ENCODE measurements at places on chromosomes 1 and 21.
A peak's percentile ranks its signal among the peaks of the same experiment; 100 is the strongest.

GRCh38 chr1:16720351-16721223 lies 19.7 kb upstream of the RNU1-4 start:
- no peak for DNase-seq

DNA sequence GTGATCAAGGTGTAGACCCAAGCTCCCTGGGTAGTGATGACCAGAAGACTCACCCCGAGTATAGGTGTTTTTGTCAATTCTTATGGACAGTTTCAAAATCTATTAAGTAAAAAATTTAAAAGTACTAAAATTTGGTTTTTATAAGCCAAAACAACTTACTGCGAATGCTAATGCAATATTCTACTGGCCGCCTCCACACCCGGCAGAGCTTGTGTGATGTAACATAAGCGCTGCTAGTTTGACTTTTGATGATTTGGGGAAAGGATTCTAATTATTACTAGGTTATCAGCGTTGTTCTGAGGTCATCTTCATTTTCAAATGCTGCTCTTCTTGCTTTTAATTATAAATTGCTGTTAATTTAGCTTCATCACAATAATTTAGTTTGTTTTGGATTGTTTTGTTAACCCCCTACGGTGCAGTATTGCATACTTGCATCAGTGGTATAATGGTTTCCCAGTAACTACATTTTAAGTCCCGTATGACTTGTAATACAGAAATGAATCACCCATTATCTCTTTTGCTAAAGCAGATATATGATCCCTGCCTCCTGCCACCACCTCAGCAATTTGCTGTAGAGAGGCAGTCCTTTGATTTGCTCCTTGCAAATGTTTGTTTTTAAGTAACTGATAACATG lies 178.0 kb downstream of the SDCCAG8 start:
- DNase-seq = no peak

DNA sequence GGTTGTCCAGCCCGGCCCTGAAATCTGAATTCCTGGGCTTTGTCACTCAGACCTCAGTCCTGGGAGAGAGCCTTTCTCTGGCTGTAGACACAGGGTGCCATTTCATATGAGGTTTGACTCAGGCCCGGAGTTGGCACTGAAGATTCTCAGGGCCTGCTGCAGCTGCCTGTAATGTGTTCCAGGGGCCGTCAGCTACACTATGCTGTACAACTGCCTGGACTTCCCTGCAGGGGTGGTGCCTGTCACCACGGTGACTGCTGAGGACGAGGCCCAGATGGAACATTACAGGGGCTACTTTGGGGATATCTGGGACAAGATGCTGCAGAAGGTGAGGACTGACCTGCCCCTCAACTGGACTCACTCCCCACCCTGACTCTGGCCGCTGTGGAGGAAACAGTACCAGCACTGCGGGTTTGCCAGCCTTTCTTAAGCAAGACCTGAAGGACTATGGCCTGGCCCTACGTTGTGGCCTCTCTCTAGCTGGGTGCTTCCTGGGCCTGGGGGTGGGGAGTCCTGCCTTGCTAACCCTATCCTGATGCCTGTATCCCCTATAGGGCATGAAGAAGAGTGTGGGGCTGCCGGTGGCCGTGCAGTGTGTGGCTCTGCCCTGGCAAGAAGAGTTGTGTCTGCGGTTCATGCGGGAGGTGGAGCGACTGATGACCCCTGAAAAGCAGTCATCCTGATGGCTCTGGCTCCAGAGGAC lies 18.9 kb downstream of the FAAH start:
- no peak for DNase-seq

DNA sequence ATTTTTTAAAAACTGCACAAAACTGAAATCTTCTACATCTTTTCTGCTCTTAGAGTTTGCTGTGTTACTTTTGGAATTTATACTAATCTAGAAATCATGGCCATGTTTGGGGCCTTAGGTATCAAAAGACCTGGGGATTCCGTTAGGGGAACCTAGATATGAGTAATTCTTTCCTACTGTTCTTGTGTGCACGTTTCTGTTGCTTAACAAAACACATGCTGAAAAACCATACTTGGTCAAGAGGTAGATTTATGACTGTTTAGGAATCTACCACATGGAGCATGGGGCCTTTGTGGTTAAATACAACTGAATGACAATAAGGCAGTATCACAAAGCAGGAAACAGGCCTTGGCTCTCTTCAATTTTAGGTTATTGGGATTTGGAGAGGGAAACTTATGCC lies 291.9 kb upstream of the USP25 start:
- DNase-seq = no peak

DNA sequence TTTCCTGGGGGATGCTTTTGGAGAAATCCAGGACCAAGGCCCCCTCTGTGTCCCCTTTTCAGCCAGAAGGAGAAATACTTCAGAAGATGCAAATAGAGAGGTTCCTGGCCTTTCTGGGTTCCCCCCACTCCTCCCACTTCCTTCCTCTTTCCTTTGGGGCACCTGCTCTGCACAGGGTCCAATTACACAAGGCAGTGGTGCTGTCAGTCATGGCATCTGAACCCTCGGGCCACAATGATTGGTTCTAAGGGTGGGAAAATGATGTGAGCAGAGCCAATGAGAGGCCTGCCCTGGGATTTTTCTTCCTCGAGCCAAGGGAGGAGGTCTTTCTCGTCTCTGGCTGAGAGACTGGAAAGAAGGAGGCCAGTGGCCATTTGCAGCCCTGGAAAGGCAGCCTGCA lies 282.2 kb downstream of the NPHP4 start:
- DNase-seq = no peak

GRCh38 chr1:188652678-188653077 lies 1823.9 kb downstream of the PLA2G4A start:
- DNase-seq = no peak

- no peak for DNase-seq
Observed at GRCh38 chr1:187252923-187253322, 424.2 kb downstream of the PLA2G4A start.

DNA sequence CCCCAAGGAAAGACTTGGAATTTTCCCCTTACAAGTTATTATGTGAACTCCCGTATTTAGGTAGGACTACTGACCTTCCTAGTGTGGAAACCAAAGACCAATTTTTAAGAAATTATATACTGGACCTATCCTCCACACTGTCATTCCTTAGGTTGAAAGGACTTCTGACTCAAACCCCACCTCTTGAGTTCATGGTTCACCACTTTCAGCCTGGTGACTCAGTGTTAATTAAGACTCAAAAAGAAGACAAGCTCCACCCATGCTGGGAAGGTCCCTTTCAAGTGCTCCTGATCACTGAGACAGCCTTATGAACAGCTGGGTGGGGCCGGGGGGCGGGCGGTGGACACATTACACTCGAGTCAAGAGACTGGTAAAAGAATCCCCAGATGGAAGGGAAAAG lies 113.2 kb downstream of the LRRC53 start:
- DNase-seq = no peak

GRCh38 chr1:26429721-26430120 lies 2.4 kb upstream of the DHDDS start:
- DNase-seq = no peak

DNA sequence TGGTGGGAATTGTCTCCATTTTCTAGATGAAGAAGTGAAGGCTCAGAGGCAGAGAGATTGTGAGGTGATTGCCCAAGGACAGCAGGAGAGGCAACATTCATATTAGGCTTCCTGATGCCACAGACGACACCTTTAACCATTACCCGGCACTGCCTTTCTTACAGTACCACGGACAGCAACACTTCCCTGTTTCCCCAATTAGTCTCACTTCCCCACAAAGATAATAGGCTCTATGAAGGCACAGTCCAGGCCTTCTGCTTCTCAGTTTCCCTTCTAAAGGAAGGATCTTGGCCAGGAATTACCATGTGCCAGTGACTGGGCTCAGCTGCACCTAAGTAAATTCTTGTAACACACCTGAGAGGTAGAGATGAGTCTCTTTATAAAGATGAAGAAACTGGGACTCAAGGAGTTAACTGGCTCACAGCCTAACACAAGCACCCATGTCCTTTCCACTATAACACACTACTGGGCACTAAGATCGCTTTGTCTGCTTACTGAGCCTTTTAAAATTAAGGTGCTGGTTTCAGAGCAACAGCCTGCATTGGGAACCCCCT lies 9.6 kb downstream of the IGSF9 start:
- DNase-seq = no peak

GRCh38 chr21:45539046-45539795 lies 3.0 kb downstream of the SLC19A1 start:
- DNase-seq = no peak

DNA sequence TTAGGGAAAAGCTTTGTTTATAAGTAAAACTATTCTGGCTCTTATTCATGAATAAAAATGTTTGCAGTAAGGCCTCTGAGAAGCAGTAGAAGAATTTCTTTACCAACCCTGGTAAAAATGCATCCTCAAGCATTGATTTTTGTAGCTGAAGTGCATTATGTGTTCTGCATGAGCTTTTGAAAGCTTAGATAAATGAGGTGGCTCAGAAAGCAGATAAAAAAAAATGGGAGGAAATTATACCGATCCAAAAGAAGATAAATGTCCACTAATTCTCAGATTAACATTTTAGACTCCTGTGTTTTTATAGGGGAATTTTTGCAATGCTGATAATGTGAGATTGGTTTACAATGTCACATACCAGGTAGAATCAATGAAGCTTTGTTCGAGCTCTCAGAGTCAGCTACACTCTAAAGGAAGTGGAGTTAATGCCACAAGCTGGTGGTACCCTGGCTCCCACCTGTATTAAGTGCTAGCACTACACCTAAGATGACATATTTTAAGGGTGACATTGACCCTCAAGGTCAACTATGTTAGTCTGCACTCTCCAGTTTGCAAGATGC lies 85.5 kb upstream of the SELENON start:
- no peak for DNase-seq

- no peak for DNase-seq
Observed at GRCh38 chr21:40546647-40547046, 300.3 kb downstream of the DSCAM start.

GRCh38 chr1:222680080-222680479 lies 32.2 kb downstream of the AIDA start:
- DNase-seq = no peak

GRCh38 chr1:179754041-179754624 lies 11.0 kb downstream of the FAM163A start:
- no peak for DNase-seq

GRCh38 chr1:100597061-100597741 lies 59.3 kb downstream of the GPR88 start:
- DNase-seq = no peak

GRCh38 chr1:29804181-29804899 lies 568.0 kb downstream of the PTPRU start:
- DNase-seq = no peak

- DNase-seq = no peak
Observed at GRCh38 chr1:205619376-205619775, 12.4 kb downstream of the ELK4 start.

GRCh38 chr1:6970221-6970620 lies 185.0 kb downstream of the CAMTA1 start:
- DNase-seq = no peak

GRCh38 chr1:113805639-113806038 lies 6.6 kb downstream of the RSBN1 start:
- DNase-seq = no peak

- no peak for DNase-seq
Observed at GRCh38 chr1:58812468-58812867, 28.6 kb upstream of the JUN start.

GRCh38 chr1:232776526-232777106 lies 28.6 kb upstream of the MAP10 start:
- DNase-seq = no peak

- no peak for DNase-seq
Observed at GRCh38 chr1:209176866-209177430, 406.6 kb upstream of the CAMK1G start.

GRCh38 chr1:52978045-52978444 lies 51.0 kb downstream of the SCP2 start:
- no peak for DNase-seq

GRCh38 chr1:245000872-245001188 lies 136.5 kb upstream of the HNRNPU start:
- DNase-seq = no peak

DNA sequence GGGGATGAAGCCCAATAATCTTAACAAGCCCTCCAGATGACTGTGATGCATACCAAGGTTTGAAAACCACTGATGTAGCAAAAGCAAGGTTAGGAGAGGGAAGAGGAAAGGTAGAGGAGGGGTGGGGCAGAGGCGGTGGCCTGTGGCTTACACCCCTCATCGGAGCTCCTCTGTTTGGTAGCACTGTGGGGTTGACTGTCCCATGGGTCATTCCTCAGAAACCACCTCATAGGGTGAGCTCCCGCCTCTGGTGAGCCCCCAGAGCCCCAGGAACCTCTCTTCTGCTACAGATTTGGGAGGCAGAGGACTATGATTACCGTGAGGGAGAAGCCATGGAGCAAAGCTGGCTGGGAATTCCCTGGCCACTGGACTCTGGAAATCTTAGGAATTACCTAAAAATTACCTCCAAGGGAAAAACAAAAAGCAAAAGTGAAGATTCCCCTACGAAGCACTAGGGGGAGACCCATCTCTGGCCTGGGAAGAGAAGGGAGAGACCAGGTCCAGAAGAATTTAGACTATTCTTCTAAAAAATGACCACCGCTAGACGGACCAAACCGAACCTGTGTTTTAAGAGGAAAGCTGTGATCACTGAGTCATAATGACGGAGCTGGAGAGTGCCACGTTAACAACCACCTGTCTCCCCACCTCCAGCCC lies 1.5 kb upstream of the RASSF5 start:
- DNase-seq = no peak

GRCh38 chr1:170670802-170671628 lies 7.1 kb downstream of the PRRX1 start:
- no peak for DNase-seq

- no peak for DNase-seq
Observed at GRCh38 chr21:44854664-44855446, 18.6 kb downstream of the PTTG1IP start.

- DNase-seq = no peak
Observed at GRCh38 chr1:164524810-164525209, 34.2 kb upstream of the PBX1 start.

GRCh38 chr1:47208374-47208850 lies 18.6 kb upstream of the PDZK1IP1 start:
- no peak for DNase-seq

- DNase-seq = no peak
Observed at GRCh38 chr21:26469789-26470188, 103.3 kb downstream of the CYYR1 start.

GRCh38 chr1:53733447-53733931 lies 5.5 kb downstream of the GLIS1 start:
- no peak for DNase-seq

DNA sequence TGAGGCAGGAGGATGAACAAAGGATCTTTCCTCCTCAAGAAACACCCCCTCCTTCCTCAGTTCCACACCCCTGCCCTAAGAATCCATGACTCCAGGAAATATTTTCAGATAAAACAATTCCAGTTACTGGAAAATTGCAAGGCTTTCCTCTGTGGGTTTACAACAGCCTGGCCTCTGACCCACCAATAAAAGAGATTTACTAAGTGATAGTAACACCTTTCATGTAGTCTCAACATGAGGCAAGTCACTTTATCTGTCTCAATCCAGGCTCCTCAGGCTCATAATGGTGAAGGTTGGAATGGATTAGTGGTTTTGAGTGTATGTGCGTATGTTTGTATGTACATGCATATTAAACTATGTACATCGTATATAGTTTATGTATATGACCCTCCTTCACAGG lies 71.4 kb upstream of the PPP2R5A start:
- no peak for DNase-seq

- no peak for DNase-seq
Observed at GRCh38 chr21:27213303-27213702, 246.4 kb upstream of the ADAMTS5 start.

- DNase-seq = peak; percentile 90
Observed at GRCh38 chr1:150563340-150564038, 14.3 kb downstream of the ADAMTSL4 start.
